CD4-positive, alpha-beta T cell treated with Interleukin-2 at 100 ng/mL for 4 hours (primary cell): ENCODE measurements at places on chromosomes 16 and 17.

GRCh38 chr16:11297492-11298142 lies 16.5 kb upstream of the PRM1 start:
- peak; percentile 57 for DNase-seq

GRCh38 chr17:6138761-6139446 lies 68.7 kb downstream of the WSCD1 start:
- no peak for DNase-seq

DNA sequence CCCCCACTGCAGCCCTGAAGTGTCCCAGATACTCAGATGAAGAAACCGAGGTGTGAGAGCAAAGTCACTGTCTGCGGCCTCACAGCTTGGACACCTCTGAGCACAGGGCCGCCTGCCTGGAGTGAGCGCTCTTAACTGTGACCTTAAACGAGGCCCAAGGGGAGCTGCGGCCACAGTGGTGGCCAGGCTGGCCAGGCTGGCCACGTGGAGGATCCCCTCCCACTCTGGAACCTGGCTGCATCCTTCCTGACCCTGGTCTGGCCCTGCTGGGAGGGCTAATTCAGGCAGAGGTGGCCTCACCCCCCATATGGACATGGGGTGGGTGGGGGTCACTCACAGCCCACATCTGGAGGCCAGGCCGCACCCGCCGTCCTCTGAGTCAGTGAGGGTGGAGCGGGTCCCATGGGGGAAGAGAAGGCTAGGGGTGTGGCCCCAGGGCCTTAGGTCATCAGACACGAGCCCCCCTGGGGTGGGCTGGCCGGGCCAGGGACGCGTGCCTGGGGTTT lies 6.6 kb downstream of the VASN start:
- no peak for DNase-seq

GRCh38 chr17:57296231-57296630 lies 39.9 kb downstream of the MSI2 start:
- DNase-seq, result no peak

GRCh38 chr17:17134957-17135333 lies 71.2 kb downstream of the PLD6 start:
- no peak for DNase-seq

DNA sequence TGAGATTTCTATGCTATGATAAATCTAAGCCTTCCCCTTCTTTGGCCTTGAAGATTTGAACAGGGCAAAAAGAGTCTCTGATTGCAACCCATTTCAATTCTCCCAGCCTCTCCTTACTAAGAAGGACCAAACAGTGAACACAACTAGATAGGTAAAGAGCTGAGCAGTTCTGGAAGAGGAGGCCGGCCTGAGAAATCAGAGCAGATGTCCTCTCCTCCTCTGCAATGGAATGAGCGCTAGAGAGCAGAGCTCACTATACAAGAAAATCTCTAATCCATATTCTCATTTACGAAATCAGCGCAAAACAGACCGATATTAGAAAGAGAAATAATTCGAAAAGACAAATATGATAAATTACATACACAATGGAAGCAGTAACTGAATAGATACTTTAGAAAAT lies 124.2 kb downstream of the CDK5R1 start:
- no peak for DNase-seq

- DNase-seq, result no peak
These were observed 94.1 kb downstream of the PRKCB start for GRCh38 chr16:23929856-23930255.

GRCh38 chr17:29607557-29608195 lies 14.7 kb downstream of the ANKRD13B start:
- no peak for DNase-seq

- no peak for DNase-seq
These were observed 478.0 kb downstream of the SLC39A11 start for GRCh38 chr17:72614476-72614870.

GRCh38 chr17:50183421-50183994 lies 17.7 kb downstream of the SGCA start:
- no peak for DNase-seq

GRCh38 chr16:50900391-50900942 lies 158.6 kb downstream of the CYLD start:
- DNase-seq, result no peak

DNA sequence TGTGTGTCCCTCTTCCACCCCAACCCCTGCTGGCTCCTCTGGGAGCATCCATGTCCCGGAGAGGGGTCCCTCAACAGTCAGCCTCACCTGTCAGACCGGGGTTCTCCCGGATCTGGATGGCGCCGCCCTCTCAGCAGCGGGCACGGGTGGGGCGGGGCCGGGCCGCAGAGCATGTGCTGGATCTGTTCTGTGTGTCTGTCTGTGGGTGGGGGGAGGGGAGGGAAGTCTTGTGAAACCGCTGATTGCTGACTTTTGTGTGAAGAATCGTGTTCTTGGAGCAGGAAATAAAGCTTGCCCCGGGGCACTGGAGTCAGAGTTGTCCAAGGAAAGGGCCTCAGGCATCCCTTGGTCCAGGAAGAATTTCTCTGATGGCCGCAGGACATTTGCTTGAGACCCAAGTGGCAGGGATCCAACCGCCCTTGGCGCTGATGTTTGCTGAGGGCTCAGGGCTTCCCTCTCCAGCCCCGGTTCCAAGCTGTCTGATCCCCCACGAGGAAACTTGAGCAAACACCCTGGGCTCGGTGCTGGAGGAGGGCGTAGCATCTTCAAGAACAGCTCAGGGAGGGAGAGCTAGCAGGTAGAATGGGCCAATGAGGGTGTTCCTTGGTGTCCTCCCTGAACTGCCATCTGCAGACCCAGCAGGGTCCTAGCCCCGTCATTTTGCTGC lies 4.5 kb downstream of the NXPH3 start:
- DNase-seq, result no peak

GRCh38 chr17:19753051-19753509 lies 5.0 kb upstream of the ALDH3A1 start:
- DNase-seq, result no peak

GRCh38 chr16:71931599-71931998 lies 36.3 kb downstream of the IST1 start:
- no peak for DNase-seq

DNA sequence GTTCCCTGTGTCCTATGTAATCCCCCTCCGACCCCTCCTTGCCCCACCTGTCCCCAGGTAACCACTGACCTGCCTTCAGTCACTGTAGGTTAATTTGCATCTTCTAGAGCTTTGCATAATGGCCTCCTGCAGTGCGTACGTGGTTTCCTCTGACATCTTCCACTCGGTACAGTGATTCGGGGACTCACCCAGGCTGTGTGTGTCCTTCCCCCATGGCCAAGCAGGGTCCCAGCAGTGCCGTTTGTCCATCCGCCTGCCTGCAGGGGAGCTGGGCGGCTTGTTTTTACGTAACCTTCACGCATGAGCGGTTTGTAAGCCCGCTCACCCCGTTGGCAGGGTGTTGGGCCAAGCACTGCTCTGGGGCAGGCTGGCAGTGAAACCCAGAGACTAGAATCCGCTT lies 7.9 kb downstream of the MAPK8IP3 start:
- DNase-seq, result no peak

DNA sequence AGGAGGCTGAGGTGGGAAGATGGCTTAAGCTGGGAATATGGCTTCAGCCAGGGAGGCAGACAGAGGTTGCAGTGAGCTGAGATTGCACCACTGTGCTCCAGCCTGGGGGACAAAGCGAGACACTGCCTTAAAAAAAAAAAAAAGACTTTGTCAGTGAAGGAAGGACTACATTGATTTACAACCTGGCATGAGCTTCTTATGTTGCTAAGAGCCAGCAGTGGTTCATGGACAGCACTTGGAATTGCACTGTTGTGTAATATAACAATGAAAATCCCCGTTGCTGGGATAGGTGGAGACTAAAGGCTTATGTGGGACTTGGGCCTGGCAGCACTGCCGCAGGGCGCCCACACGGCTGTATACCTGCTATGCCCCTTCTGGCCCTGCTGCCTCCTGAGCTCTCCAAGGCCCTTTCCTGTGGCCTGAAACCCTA lies 14.1 kb upstream of the SLC16A5 start:
- DNase-seq, result no peak

DNA sequence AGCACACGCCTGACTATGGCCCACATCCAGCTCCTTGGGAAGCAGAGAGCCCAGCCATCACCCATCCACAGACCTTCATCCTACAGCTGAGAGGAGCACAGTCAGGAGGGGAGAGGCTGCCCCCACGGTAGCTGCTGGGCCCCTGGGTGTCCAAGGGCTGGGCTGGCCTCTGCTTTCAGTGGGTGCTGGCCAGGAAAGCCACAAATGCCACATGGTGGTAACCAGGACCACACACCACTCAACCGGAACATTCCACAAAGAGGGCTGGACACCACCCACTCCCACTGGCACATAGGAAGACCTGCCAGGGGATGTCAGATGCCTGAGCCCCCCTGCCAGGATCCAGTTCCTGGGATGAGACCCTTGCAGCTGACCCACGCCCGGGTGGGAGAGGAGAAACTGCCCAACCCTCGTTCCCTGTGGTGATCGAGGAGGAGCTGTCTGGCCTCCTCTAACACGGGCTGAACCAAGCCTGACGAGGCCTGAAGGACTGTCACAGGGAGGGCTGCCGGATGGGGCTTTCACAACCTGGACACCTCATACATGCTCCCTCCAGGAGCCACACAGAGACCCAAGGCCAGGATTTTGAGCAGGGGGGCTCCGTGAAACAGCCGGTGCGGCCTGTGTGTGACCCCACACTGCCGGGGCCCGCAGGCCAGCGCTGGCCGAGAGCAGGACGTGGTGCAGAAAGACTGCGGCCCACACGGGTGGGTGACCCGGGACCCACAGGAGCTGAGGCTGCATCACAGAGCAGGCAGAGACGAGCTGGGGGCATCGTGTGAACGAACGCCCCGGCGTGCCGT lies 30.7 kb downstream of the PIEZO1 start:
- no peak for DNase-seq

GRCh38 chr16:31110106-31111034 lies 2.2 kb downstream of the BCKDK start:
- DNase-seq, result no peak

DNA sequence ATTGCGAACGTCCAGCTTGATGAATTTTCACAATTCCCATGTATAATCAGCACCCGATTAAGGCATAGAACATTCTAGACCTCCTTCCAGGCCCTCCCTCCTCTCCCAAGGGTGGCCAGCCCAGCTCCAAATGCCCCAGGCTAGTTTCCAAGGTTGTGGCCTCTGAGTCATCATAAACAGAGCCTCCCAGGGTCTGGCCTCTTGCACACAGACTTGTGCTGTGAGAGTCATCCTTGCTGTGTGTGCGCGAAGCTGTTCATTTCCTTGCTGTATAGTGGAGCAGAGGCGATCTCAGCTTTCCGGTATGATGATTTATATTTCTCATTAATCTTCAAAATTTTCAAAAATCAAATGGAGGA lies 20.5 kb upstream of the JPH3 start:
- no peak for DNase-seq

- no peak for DNase-seq
These were observed 15.4 kb upstream of the KRT24 start for GRCh38 chr17:40718930-40719329.

DNA sequence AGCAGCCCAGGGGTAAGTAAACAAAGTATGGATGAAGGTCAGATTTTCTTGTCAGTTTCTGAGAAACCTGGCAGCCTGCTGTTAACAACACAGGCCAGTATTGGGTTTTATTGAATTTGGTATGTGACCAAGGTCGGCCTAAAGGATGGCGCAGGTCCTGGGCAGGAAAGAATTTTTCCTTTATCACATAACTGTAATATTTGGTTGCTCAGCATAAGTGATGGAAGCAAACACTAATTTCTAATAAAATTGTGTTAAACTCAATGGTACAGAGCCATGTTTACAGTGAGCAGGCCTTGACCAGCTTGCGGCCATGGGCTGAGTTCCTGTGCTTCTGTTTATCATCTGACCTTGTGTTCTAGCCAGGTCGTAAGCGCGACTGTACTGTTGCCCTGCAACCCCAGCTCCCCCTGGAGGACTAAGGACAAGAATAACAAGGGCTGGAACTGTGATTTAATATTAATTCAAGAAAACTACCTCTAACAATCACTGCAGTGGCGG lies 10.5 kb downstream of the POLDIP2 start:
- no peak for DNase-seq

DNA sequence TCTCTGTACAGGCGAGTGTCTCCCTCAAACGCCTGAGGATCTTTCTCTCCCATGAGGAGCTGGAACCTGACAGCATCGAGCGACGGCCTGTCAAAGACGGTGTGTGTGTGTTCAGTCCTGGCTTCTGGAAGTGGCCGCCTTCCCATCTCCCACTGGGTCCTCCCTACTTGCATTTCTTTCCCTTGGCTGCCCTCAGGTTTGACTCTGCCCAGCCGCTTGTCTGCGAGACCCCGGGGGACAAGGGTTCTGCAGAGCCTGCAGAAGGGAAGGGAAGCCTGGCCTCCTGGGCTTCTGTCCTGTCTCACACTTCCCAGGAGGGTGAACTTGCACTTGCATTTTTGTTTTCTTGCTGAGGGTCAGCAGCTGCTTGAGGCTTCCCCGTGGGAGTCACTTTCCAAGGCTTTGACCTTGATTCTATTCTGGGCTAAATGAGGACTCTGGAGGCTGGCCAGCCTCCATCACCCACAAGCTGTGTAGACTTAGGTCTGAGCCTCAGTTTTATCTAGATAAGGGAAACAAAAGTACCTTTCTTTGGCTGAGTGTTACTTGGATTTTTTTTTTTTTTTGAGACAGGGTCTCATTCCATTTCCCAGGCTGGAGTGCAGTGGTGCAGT lies 122.3 kb downstream of the ABCC1 start:
- DNase-seq, result no peak

DNA sequence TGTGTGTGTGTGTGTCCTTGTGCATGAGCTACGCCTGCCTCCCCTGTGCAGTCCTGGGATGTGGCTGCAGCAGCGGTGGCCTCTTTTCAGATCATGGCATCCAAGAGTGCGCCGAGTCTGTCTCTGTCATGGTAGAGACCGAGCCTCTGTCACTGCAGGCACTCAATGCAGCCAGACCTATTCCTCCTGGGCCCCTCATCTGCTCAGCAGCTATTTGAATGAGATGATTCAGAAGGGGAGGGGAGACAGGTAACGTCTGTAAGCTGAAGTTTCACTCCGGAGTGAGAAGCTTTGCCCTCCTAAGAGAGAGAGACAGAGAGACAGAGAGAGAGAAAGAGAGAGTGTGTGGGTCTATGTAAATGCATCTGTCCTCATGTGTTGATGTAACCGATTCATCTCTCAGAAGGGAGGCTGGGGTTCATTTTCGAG lies 22.5 kb downstream of the STAT5A start:
- DNase-seq, result no peak

GRCh38 chr16:69561901-69562300 lies 3.9 kb upstream of the NFAT5 start:
- DNase-seq, result no peak

- no peak for DNase-seq
These were observed 492.0 kb upstream of the ERCC4 start for GRCh38 chr16:13427943-13428342.

GRCh38 chr16:3059723-3060242 lies 5.7 kb upstream of the IL32 start:
- DNase-seq, result no peak

DNA sequence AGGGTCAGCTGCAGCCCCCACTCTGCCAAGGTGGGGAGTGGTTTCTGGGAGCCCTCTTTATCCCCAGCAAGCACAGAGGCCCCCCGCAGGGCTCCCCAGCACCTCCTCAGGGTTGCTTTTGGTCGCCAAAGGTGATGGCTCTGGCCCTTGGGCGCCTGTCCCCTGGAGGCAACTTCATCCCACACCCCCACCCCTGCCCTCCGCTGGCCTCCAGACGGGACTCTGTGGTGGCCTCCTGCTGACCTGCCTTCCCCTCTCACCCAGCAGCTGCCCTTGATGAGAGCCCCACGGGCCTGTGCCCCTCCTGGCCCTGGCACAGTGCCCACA lies 7.8 kb upstream of the RHOT2 start:
- DNase-seq, result no peak
